Natural killer cell treated with Interleukin-12 subunit alpha and Interleukin-12 subunit beta and Interleukin-15 and Interleukin-18, amount 100 ng/mL, for 72 hours (primary cell): ENCODE measurements at places on chromosomes 1 and 21. TPM values are rescaled to one million over a fixed set of nuclear protein-coding genes. Genes with fewer than 3 reads are reported as not detected.

LIPI gene
- not detected for total RNA-seq

ORC1 gene
- total RNA-seq: 20.7 TPM

XCL1 gene
- 4.4 TPM for total RNA-seq

ADGRL4 gene
- total RNA-seq: not detected

PRAMEF8 gene
- total RNA-seq: not detected

IFI44L gene
- 3.8 TPM for total RNA-seq

FNBP1L gene
- 0.24 TPM for total RNA-seq

GJB4 gene
- total RNA-seq: not detected

PRPF38B gene
- 104 TPM for total RNA-seq

AMY1C gene
- total RNA-seq: not detected

DNA sequence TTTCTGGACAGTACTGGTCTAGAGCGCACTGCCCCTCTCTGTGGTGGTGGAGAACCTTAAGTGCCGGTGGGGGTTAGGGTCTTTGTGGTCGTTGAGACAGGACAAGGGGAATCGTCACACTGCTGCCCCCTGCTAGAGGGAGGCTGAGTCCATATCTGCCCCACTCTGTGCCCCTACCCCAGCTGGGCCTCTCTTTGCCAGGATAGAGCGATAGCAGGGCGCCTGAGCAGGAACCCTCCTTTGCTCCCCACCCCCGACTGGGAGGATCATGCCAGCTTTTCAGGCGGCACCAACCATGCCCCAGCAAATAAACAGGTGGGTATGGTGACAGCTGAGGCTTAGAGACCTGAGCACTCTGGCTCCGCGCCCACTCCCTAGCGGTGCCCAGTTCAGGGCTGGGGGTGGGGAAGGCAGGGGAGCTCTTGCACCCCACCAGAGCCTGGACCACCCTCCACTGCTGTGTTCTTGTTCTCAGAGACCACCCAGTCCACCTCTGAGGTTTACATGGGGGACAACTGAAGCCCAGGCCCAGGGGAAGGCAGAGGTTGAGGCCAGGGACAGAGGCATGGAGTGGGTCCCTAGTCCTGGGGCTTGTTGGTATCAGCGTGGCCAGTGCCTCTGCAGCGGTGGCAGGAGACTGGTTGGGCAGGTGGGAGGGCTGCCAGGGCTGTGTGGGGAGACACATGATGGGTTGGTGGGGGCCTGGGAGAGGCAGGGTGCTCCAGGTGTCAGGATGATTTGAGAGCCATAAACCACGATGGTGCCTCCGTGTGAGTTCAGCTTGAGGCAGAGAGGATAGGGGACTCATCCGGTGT lies 1.6 kb downstream of the PADI2 start:
- peaks cover 3% of the 10 kb centered on the region for H3K4me1 ChIP-seq
- no peaks in the 10 kb centered on the region for H3K36me3 ChIP-seq
- peaks cover 11% of the 10 kb centered on the region for H3K27me3 ChIP-seq
- no peak overlapping the region for H3K4me3 ChIP-seq
- DNase-seq: no peak

- no peak for DNase-seq
- H3K36me3 ChIP-seq: no peaks in the 10 kb centered on the region
- H3K4me3 ChIP-seq: no peak overlapping the region
- H3K4me1 ChIP-seq: no peaks in the 10 kb centered on the region
- H3K27me3 ChIP-seq: peaks cover 67% of the 10 kb centered on the region
Measured at GRCh38 chr1:165383067-165383466, 26.6 kb upstream of the LMX1A start.

- H3K4me1 ChIP-seq: peaks cover 19% of the 10 kb centered on the region
- no peak overlapping the region for H3K4me3 ChIP-seq
- peaks cover 4% of the 10 kb centered on the region for H3K36me3 ChIP-seq
- peak overlapping the region; percentile 81 for H3K27ac ChIP-seq
- no peaks in the 10 kb centered on the region for H3K27me3 ChIP-seq
- DNase-seq: no peak
Measured at GRCh38 chr1:91613595-91613994, 112.9 kb downstream of the CDC7 start.

GRCh38 chr1:6783936-6784559 lies 1.2 kb upstream of the CAMTA1 start:
- peaks cover 13% of the 10 kb centered on the region for H3K36me3 ChIP-seq
- no peak for DNase-seq
- peak overlapping the region; percentile 86 for H3K27ac ChIP-seq
- H3K4me1 ChIP-seq: peaks cover 32% of the 10 kb centered on the region

- H3K4me1 ChIP-seq: no peaks in the 10 kb centered on the region
- H3K27me3 ChIP-seq: peaks cover 6% of the 10 kb centered on the region
- H3K4me3 ChIP-seq: no peak overlapping the region
- no peak for DNase-seq
- no peaks in the 10 kb centered on the region for H3K36me3 ChIP-seq
- no peak overlapping the region for H3K27ac ChIP-seq
Measured at GRCh38 chr1:37387854-37388253, 86.5 kb upstream of the ZC3H12A start.

GRCh38 chr1:235887676-235888075 lies 21.0 kb upstream of the LYST start:
- DNase-seq: no peak
- H3K4me1 ChIP-seq: peaks cover 37% of the 10 kb centered on the region
- peak overlapping the region; percentile 76 for H3K4me3 ChIP-seq
- H3K36me3 ChIP-seq: no peaks in the 10 kb centered on the region

DNA sequence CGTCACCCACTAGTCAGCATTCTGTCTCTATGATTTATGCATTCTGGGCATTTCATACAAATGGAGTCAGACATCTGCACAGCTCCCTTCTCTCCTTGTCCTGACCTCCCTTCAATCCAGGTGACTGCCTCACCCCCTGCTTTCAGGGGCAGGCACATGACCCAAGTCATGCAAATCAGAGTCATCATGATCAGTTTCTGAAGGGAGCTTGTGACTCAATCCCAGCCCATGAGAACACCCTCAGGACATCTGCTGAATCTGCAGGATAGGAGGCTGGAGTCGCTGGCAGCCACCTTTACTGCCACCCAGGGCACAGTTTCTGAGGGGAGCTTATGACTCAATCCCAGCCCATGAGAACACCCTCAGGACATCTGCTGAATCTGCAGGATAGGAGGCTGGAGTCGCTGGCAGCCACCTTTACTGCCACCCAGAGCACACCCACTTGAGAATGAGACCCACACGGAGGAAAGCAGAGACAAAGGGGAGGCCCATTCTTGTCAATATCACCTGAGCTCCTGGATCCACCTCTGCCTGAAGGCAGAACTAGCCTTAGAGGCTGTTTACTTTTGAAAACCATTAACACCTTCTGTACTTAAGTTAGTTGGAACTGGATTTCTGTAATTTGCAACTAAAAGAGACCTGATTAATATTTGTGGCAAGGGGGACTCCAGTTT lies 62.3 kb upstream of the SLC25A33 start:
- peaks cover 5% of the 10 kb centered on the region for H3K27me3 ChIP-seq
- H3K27ac ChIP-seq: no peak overlapping the region

- no peak overlapping the region for H3K4me3 ChIP-seq
- no peak overlapping the region for H3K27ac ChIP-seq
- H3K27me3 ChIP-seq: no peaks in the 10 kb centered on the region
- no peaks in the 10 kb centered on the region for H3K4me1 ChIP-seq
Measured at GRCh38 chr1:5404412-5405203, 587.6 kb downstream of the NPHP4 start.

DNA sequence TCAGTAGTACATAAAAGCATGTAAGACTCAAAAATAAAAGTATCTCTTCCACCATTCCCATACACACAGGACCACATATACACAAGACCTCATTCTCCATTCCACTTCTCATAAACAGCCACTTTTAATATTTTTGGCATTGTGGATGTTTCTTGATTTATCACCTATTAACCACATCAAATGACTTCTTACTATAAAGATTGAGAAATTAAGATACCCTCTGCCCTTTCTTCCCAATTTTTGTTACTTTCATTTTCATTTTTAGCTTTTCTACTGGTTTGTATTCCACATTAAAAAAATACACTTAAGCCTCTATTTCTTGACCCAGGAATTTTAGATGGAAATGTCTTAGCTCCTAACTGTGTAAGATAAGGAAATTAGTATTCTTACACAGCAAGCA lies 22.8 kb downstream of the AKT3 start:
- DNase-seq: no peak
- peaks cover 12% of the 10 kb centered on the region for H3K36me3 ChIP-seq
- peaks cover 29% of the 10 kb centered on the region for H3K4me1 ChIP-seq
- H3K27ac ChIP-seq: peak overlapping the region; percentile 13

DNA sequence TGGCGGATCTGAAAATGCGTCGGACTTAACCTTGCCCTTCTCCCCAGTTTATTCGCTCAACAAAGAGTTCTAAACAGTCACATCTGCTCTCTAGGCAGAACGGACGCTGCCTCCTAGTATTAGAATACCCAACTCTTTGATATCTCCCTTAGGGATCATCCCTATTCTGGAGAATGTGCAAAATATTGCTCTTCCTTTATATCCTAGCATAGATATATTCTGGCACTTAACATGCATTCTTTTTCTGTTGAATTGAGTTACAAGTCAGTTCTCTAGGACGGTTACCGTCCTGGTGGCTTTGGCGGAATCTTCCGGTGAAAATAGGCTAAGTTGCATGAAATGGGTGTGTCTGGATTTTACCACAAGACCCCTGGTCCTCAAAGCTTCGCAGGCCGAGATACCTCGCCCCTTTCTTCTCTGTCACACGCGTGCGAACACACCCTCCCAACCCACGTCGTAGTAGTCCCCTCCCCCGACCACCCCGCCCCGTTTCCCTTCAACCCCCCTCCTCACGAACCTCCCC lies 501 bp upstream of the DNAJC6 start:
- no peak overlapping the region for H3K27ac ChIP-seq
- no peaks in the 10 kb centered on the region for H3K36me3 ChIP-seq

DNA sequence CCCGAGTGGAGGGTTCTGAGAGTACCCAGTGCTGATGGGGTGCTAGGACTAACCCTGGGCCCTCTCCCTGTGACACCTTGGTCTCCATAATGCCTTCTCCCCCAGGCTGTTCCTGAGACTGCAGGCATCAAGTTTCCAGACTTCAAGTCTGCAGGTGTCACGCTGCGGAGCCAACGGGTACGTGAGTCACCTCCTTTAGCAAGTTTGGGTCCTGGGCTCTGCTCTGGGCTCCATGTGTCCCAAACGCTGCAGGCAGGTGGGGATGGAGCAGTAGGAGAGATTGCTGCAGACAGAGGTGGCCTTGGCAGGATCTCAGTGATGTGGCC lies 6.0 kb downstream of the DMAP1 start:
- H3K4me3 ChIP-seq: no peak overlapping the region
- H3K36me3 ChIP-seq: peaks cover 11% of the 10 kb centered on the region
- no peak overlapping the region for H3K27ac ChIP-seq
- H3K4me1 ChIP-seq: peaks cover 28% of the 10 kb centered on the region

- peaks cover 37% of the 10 kb centered on the region for H3K27me3 ChIP-seq
- no peak for DNase-seq
- H3K27ac ChIP-seq: no peak within 1 kb of the TSS
- no peaks in the 10 kb centered on the region for H3K4me1 ChIP-seq
Measured at GRCh38 chr1:153040950-153041631, at the start of gene SPRR2D. Gene SPRR2D, minus strand, starts transcription at chr1:153041120. Its CDS starts 774 bp downstream, at chr1:153040346.

DNA sequence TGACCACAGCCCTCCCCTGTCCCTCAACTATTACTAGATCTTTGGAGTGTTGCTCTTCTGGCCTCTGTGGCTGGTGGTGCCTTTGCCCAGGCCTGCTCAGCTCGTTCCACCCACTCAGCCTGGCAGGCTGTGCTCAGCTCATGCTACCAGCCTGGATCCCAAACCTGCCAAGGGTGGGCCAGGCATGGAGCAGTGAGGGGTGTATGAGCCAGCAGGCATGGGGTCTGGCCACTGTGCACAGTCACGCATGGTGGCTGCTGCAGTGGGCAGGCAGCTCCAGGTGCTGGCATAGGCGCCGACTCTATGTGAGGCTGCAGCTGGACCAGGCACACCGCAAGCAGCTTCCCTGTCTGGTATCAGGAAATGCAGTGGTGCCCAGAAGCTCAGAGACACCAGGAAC lies 449.9 kb downstream of the MATN1 start:
- no peaks in the 10 kb centered on the region for H3K4me1 ChIP-seq
- no peak overlapping the region for H3K27ac ChIP-seq
- no peak for DNase-seq

GRCh38 chr1:24570265-24571125 lies 14.6 kb downstream of the NCMAP start:
- no peak overlapping the region for H3K27ac ChIP-seq
- peaks cover 8% of the 10 kb centered on the region for H3K27me3 ChIP-seq
- peak; percentile 42 for DNase-seq
- no peaks in the 10 kb centered on the region for H3K36me3 ChIP-seq

DNA sequence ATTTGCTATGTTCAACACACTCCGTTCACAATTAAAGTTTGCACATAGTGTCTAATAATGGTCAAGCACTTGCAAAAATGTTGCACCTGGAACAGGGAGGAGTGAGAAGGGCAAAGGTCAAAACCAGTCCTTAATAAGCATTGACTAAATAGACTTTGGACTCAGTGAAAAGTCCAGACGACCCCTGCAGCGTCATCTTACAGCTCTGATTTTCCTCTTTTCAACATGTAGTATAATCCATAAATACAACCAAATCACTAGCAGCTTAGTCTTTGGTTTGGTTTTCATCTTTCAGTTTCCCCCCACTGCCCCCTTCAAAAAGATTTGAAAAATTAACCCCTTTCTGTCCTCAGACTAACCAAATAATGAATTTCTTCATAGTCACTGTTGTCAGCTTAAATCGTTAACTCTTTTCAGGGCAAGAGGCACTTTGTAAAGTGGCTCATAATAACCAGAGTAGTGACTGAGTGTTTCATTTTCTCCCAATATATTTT lies 290.3 kb downstream of the PTPRC start:
- peak overlapping the region; percentile 81 for H3K4me3 ChIP-seq
- DNase-seq: no peak
- H3K27me3 ChIP-seq: no peaks in the 10 kb centered on the region

DNA sequence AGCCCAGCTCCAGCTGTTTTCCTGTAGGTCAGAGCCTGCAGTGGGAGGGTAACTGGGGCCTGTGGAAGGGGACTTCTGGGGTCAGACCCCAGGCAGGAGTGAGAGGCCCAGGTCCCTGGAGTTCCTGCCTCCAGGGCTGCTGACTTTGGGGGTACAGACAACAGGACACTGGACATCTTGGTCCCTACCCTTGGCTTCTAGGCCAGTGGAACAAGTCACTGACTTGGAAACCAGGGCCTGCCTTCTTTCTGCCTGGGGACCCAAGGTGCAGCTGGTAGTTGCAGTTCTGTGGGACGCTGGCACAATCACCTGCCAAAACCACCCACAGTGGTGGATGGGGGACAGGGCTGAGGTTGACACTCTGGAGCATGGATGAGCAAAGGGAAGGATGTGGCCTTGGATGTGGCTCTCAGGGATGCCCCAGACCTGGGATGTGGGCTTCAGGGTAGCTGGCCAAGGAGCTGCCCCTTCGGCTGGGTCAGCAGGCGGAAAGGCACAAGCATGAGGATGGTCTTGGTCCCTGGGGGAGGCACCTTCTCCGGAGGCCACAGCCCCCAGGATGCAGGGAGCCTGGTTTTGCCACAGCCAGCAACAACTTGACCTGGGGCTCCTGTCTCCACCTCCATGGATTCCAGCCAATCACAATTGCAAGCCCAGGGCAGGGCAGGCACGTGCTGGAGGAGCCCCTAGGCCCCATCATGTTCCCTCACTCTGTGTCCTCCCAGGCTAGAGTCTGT lies 5.8 kb downstream of the JMJD4 start:
- H3K4me3 ChIP-seq: peak overlapping the region; percentile 70
- DNase-seq: no peak
- peaks cover 2% of the 10 kb centered on the region for H3K36me3 ChIP-seq
- no peak overlapping the region for H3K27ac ChIP-seq
- H3K4me1 ChIP-seq: peaks cover 1% of the 10 kb centered on the region
